ENCODE measurements at places on chromosomes 13 and 19. TPM values are rescaled to one million over a fixed set of nuclear protein-coding genes. Genes with fewer than 3 reads are reported as not detected.

The HCN2 gene
- total RNA-seq: 1.1 TPM

DNA sequence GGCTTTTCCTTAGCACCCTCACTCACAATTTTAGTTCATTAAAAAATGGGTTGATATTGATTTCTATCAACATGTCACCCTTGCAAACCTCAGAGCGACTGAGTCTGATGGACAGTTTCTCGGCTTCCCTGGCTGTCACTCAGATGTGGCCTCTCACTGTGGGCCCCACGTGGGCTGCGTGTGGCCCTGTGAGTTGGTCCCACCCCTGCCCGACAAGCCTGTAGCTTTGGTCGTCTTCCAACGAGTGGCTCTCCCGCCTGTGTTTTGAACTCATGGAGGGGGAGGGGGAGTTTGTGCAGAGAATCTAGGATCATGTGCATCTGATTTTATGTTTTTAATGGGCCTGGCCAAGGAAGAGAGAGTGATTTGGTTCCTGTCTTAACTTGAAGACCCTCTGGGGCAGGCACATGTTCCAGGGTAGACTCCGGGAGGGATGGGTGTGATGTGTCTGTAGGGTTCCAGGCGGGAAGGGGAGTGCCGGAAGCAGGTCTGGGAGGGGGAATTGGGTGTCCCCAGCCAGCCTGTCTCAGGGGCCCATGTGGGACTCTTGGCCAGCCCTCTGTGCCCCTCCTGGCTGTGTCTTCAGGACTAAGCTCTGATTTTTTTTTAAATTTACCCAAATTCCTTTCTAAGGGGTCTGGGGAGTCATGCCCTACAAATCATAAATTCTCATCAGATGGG, 18.9 kb downstream of the ATP11A start:
- DNase-seq: no peak
- no peak overlapping the region for H3K4me3 ChIP-seq
- no peak overlapping the region for H3K27ac ChIP-seq
- no peaks in the 10 kb centered on the region for H3K27me3 ChIP-seq

The ADGRE2 gene
- 1.3 TPM for total RNA-seq

- H3K4me3 ChIP-seq: no peak overlapping the region
- no peak overlapping the region for H3K27ac ChIP-seq
- peaks cover 18% of the 10 kb centered on the region for H3K36me3 ChIP-seq
- H3K4me1 ChIP-seq: no peaks in the 10 kb centered on the region
Observed at GRCh38 chr13:44974056-44974793, 15.0 kb downstream of the NUFIP1 start.

The OR7C1 gene
- not detected for total RNA-seq

DNA sequence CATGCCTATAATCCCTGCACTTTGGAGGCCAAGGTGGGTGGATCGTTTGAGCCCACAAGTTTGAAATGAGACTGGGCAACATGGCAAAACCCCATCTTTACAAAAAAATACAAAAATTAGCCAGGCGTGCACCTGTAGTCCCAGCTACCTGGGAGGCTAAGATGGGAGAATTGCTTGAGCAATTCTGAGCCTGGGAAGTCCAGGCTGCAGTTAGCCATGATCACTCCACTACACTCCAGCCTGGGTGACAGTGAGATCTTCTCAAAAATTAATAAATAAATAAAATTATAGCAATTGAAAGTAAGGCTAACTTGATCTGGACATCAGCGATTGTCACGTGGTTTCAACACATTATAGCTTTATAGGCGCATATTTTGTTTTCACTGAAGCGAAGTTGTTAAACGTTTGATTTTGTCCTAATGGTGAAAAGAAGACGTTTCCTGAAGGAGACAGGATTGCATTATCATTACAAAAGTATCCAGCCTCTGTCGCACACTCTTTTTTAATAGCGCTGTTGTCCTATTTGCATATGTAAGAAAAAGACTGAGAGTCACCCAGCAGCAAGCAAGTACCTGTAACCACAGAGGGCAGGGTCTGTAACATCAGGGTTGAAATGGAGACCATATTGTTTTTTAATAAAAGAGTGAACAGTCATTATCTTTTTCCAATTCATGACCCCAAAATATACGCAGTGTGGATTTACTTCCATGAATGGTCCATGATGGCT, 335.7 kb downstream of the DCT start:
- H3K36me3 ChIP-seq: no peaks in the 10 kb centered on the region
- DNase-seq: no peak
- H3K4me1 ChIP-seq: no peaks in the 10 kb centered on the region
- H3K4me3 ChIP-seq: no peak overlapping the region

DNA sequence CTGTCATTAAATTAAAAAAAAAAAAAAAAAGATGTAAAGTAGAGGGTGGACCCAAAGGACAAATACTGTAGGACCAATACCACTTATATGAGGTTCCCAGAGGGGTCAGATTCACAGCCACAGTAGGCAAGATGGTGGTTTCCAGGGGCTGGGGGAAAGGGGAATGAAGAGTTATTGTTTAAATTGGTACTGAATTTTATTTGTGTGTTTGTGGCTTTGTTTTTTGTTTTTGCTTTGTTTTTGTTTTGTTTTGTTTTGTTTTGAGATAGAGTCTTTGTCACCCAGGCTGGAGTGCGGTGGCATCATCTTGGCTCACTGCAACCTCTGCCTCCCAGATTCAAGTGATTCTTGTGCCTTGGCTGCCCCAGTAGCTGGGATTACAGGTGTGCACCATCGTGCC, 17.9 kb upstream of the LSM14A start:
- no peak overlapping the region for H3K4me3 ChIP-seq
- H3K36me3 ChIP-seq: no peaks in the 10 kb centered on the region
- no peak overlapping the region for H3K27ac ChIP-seq
- DNase-seq: no peak

The ZNF254 gene
- total RNA-seq: 8.4 TPM

The CEACAM7 gene
- not detected for total RNA-seq

- DNase-seq: no peak
- peak overlapping the region; percentile 84 for H3K4me3 ChIP-seq
- H3K36me3 ChIP-seq: peaks cover 18% of the 10 kb centered on the region
- H3K4me1 ChIP-seq: peaks cover 61% of the 10 kb centered on the region
- H3K27me3 ChIP-seq: peaks cover 11% of the 10 kb centered on the region
- H3K27ac ChIP-seq: peak overlapping the region; percentile 93
Observed at GRCh38 chr13:50126263-50126992, 111.2 kb downstream of the KCNRG start.

DNA sequence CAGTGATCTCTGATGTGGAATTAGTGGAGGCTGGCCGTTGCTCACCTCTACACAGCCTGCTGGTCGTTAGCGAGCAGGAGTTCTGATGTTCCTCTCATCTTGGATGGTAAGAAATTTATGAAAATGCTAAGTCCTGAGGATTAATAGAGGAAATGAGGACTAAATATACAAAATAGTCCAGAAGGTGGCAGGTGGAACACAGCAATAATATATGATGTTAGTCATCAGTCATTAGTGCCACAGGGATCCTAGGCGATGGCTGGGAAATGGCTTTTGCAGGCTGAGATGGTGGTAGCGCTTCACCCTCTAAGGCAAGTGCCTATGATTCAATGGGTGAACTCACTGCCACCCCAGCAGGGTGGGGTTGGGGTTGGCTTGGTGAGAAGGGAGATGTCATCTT, 338.6 kb upstream of the TMTC4 start:
- no peak overlapping the region for H3K4me3 ChIP-seq
- no peaks in the 10 kb centered on the region for H3K36me3 ChIP-seq
- H3K27me3 ChIP-seq: peaks cover 9% of the 10 kb centered on the region
- H3K27ac ChIP-seq: no peak overlapping the region

The BCAM gene
- not detected for total RNA-seq

DNA sequence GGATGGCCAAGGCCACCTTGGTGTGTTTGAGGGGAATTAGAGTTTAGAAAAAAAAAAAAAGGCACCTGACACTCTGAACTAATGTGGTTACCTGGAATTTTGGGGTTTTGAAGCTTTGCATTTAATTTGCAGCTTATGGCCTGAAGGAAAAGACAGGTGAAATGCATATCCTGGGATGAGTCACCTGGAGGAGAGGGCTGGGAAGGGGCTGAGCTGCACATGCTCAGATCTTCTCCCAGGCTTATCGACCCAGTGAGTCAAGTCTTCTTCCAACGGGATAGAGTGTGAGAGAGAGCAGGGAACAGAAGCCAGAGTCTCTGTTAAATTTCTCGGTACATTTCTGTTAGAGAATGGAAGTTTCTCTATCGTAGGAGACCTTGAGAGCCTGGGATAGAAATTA, 29.7 kb upstream of the ALOX5AP start:
- peaks cover 15% of the 10 kb centered on the region for H3K4me1 ChIP-seq
- no peak overlapping the region for H3K4me3 ChIP-seq
- H3K27ac ChIP-seq: no peak overlapping the region
- DNase-seq: no peak
- peaks cover 8% of the 10 kb centered on the region for H3K27me3 ChIP-seq

- H3K36me3 ChIP-seq: peaks cover 43% of the 10 kb centered on the region
- peak overlapping the region; percentile 100 for H3K27ac ChIP-seq
- peaks cover 57% of the 10 kb centered on the region for H3K4me1 ChIP-seq
- DNase-seq: no peak
- peak overlapping the region; percentile 98 for H3K4me3 ChIP-seq
Observed at GRCh38 chr19:43754253-43754502, 584 bp downstream of the SMG9 start.

The FGF14 gene
- total RNA-seq: not detected

The SIGLEC12 gene
- 0.54 TPM for total RNA-seq

The PRR20C gene
- not detected for total RNA-seq

The ZNF681 gene
- total RNA-seq: 3.0 TPM

DNA sequence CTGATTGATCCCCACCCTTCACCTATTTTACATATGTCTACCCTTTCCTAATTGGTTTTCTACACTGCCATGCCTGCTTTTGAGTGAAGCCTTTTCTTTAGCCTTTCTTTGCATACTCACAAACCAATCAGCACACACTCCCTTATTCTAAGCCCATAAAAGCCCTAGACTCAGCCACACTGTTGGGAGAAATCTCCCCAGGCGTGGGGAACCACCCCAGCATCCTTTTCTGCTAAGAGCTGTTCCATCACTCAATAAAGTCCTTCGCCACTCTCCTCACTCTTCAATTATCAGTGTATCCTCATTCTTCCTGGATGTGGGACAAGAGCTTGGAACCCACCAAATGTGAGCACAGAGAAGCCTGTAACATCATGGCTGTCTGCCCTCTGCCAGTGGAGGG, 343.6 kb downstream of the SLITRK1 start:
- H3K27ac ChIP-seq: no peak overlapping the region
- no peaks in the 10 kb centered on the region for H3K4me1 ChIP-seq
- H3K4me3 ChIP-seq: no peak overlapping the region
- DNase-seq: no peak
- no peaks in the 10 kb centered on the region for H3K36me3 ChIP-seq

Data from activated T-helper 1 cell treated with anti-CD3 and anti-CD28 coated beads, Interleukin-12 subunit alpha, Interleukin-12 subunit beta, Interleukin-2, Interleukin-4 antibody, amounts not matched to agents 30 ng/mL and 10 ng/mL and 1 ng/mL, durations not matched to agents 14 hours and 24 hours and 36 hours (primary cell).